Fibroblast of skin of right quadriceps (primary cell): ENCODE measurements at places on chromosomes 7 and 10.
A peak's percentile ranks its signal among the peaks of the same experiment; 100 is the strongest.

- DNase-seq = no peak
Observed at GRCh38 chr10:16408379-16408778, 28.4 kb upstream of the PTER start.

GRCh38 chr10:72690071-72690755, 1.7 kb upstream of the MCU start:
- DNase-seq = no peak

DNA sequence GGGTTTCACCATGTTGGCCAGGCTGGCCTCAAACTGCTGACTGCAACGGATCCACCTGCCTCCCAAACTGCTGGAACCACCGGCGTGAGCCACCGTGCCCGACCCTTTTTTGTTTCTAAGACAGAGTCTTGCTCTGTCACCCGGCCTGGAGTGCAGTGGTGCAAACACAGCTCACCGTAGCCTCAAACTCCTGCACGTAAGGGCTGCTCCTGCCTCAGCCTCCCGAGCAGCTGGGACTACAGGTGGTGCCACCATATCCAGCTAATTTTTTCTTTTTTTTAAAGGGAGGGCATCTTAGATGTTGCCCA, 36.4 kb downstream of the ADAP1 start:
- DNase-seq = no peak

- no peak for DNase-seq
Observed at GRCh38 chr10:34679177-34679576, 135.9 kb downstream of the PARD3 start.

- DNase-seq = no peak
Observed at GRCh38 chr10:35056133-35056532, 34.0 kb downstream of the CUL2 start.

DNA sequence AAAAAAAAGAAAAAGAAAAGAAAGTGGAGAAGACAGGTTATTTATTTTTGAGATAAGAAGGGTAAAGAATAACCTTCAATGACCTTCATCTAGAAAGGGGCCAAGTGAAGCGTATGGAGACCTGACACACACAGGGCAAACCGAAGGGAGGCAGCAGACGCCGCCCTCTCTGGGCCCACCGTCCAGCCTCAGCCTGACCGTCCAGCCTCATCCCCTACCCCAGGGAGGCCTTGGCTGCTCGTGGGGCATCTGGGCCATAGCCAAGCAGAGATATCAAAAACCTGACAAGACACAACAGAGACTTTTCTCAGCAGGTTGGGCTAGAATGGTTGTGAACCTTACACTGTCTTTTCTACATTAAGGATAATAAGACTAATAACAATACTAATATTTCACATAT, 10.9 kb downstream of the PRKAG2 start:
- DNase-seq = no peak

DNA sequence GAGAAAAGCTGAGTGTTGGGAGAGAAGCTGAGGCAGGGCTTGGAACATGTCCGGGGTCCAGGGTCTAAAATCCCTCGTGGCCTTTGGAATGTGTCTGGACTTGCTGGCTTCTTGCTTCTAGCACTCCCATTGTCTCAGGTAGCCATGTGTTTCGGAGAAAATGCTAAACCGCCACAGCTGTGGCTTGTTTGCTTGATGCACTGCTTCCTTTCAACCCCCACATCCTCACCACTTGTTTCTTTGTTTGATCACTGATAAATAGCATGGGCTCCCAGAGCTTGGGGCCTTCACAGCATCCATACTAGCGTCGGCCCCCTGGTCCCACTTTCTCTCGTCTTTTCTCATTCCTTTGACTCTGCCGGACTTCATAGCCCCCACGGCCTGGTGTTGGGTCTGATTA, 102.7 kb downstream of the ANKRD26 start:
- no peak for DNase-seq

DNA sequence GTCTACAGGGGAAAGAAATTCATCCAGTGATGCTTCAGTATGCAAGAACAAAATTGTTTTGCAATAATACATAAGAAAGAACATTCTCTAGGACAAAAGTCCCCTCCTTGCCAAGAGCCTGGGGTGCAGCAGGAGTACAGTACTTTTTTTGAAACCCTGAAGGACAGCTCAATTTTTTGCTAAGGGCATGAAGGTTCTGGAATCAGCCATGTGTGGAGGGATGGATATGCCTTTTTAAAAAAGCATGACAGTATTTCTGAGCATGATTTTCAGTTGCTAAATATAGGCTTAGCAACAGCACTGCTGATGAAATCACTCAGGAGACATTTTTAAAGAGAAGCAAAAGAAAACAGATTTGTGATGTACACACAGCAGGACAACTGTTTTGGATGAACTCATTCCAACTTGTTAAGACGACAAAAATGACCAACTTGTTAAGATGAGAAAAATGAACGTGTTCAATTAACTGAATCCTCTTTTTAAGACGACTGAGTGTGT, 39.3 kb downstream of the HBP1 start:
- no peak for DNase-seq

DNA sequence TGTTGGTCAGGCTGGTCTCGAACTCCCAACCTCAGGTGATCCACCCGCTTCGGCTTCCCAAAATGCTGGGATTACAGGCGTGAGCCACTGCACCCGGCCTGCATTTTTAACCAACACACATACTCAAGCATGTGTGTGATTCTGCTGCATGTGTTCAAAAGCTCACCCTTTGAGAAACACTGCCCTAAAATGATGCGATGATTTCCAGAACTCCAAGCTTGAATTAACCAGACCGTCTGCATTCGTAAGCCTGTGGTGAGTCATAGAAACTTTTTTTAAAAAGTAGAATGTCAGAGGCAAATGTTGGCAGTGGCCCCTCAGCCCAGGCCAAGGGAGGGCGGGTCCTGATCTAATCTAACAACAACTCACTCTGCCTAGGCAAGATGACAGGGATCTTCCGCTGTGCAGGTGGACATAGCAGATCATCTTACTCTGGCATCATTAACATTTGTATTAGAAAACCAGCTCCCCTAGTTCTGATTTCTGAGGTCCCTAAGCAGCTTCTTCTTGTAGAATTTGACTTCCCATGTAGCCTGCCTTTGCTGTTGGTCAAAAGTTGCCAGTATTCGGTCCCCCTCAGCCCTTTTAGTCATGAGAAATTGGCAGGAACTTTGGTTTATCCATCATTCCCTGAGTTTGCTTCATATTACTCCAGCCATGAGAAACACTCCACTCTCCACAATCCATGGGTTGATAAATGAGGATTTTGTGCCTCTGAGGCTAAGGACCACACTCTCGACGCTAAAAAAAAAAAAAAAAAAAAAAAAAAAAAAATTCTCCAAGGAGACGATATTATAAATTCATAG, 190.4 kb downstream of the SKIDA1 start:
- DNase-seq = peak; percentile 90

DNA sequence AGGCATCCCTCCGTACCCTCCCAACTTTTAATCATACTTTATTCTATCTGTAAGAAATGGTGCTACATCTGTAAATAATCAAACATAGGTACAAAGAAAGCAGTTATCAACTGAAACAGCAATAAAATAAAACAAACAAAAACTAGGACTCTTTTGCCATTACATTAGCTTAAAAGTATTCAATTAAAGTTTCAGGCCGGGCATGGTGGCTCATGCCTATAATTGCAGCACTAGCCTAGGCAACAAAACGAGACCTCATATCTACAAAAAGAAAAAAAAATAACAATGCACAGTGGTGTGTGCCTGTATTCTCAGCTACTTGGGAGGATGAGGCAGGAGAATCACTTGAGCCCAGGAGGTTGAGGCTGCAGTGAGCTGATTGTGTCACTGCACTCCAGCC, 161.9 kb downstream of the SGMS1 start:
- DNase-seq = no peak
